ENCODE measurements at places on chromosomes 2 and 18.

DNA sequence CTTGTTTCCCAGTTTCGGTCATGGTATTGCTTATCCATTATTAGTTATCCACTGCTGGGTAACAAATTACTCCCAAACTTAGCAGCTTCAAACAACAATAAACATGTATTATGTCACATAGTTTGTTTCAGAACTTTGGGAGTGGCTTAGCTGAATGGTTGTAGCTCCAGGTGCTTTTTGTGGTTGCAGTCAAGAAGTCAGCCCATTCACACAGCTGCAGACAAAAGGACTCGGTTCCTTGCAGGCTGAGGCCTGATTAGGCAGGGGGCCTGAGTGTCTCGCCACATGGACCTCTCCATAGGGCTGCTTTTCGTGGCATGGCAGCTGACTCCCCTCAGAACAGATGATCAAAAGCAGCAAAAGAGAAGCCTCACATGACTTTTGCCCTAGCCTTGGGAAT lies 58.2 kb upstream of the ITGA4 start:
- DNase-seq, result no peak

DNA sequence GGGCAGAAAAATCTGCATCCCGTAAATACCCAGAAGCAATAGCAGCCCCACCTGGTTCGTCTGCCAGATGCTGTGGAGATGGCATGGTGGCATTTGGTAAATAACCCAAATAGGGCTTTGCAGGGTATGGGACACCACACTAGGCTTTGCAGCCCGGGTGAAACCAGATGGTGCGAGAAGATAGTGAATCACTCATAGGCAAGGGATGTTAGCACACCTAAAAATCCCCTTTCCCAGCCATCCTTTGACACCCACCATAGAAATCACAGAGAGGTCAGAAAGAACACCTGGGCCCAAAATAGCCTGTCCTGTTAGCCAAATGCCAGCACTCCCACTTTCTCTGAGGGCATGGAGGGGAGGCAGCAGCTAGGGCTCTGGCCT lies 47.6 kb downstream of the BCL11A start:
- no peak for DNase-seq

GRCh38 chr2:143524119-143524553 lies 394.9 kb downstream of the ARHGAP15 start:
- peak; percentile 63 for DNase-seq

- DNase-seq, result no peak
Observed at GRCh38 chr18:10032331-10033015, 118.7 kb downstream of the VAPA start.

- DNase-seq, result no peak
Observed at GRCh38 chr2:63784461-63784860, 57.2 kb upstream of the UGP2 start.

GRCh38 chr2:112942654-112943002 lies 31.7 kb downstream of the IL37 start:
- no peak for DNase-seq

Measured in fibroblast of skin of right biceps (primary cell).